Coronary artery (tissue), 2 donors: ENCODE measurements at places on chromosomes 7 and 10.
A peak's percentile ranks its signal among the peaks of the same experiment; 100 is the strongest.

- DNase-seq = no peak
These were observed 102.6 kb downstream of the PARP12 start for GRCh38 chr7:139960157-139960556.

DNA sequence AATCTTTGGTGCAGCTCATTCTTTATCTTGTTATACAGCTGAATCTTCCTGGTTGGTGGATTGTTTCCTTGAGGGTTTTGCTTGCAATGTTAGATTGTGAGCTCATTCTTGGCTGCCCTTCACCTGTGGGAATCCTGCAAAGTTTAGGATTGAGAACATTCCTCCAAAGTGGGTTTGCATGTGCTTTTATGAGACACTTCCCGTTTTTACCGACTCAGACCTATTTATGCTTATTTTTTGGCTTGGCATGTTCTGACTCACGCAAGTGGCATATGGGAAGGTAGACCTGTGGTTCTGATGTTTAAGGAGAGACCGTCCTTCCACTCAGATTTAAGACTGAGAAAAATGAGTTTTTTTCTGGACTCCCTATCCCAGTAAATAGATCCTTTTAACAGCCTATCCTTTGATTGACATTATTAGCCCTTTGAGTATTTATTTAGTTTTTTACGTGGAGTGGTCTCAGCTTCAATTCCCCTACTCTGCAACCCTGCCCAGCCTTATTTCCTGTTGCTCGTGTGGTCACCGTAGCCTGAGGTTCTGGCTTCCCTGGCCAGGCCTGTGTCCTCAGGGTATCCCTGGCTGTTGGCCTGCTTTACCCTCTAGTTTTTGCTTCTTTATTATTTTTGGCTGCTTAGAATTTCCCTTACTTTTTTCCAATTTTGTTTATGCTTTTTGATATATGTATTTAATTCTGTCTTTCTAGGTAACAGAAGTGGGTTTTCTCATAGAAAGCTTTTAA lies 13.4 kb upstream of the PRF1 start:
- no peak for DNase-seq

GRCh38 chr10:99681553-99681952 lies 22.2 kb downstream of the ENTPD7 start:
- no peak for DNase-seq

- no peak for DNase-seq
These were observed 186.8 kb downstream of the CELF2 start for GRCh38 chr10:11204351-11204942.

- no peak for DNase-seq
These were observed 53.4 kb downstream of the ALOX5 start for GRCh38 chr10:45427262-45427969.

DNA sequence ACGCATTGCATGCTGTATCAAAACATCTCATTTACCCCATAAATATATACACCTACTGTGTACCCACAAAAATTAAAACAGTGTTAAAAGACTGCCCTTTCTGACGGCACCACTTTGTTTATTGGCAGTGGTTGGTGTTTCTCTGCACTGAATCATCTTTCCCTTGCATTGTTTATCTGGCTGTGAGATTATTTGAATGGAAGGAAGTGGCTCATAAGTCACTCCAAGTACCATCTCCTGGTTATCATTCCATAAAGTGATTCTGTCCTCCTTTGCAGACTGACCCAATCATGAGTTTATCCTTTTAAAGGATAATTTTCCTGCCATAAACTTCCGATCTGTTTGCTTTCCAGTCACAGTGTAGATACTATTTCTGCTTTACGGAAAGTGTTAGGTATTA lies 183.8 kb downstream of the CAMK1D start:
- DNase-seq = no peak

GRCh38 chr10:91200314-91201212 lies 19.9 kb upstream of the PCGF5 start:
- no peak for DNase-seq

- DNase-seq = peak; percentile 100
These were observed 507 bp upstream of the INPP5A start for GRCh38 chr10:132536877-132537683.

DNA sequence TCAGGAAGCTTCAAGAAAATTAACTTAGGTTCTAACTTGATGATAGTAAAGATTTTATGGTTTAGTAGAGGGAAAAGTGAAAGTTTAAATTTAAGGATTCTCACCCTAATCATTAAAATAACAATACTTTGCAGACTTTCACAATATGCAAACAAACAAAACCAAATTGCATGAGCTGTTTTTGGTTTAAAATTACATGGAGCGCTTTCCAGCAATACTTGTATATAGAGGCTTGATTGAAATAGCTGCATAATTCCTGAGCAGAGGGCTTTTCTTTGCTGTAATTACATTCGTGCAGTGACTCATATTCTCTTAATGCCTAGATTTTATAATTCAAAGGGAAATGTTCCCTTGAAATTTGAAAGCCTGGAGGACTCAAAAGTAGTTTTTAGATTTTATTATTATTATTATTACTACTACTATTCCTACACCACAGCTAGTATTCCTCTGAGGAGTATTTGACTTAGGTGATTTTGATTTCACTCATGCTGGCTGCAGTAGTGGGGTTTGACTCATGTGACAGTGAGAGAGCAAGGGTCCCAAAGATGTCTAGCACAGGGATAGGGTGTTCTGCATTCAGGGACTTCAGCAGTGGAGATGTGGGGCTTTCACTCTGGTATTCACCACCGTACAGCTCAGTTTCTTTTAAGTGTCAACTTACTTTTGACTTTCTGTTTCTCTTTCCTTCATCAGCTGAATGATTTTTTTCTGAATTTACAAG lies 138.1 kb downstream of the ADAM22 start:
- DNase-seq = no peak

DNA sequence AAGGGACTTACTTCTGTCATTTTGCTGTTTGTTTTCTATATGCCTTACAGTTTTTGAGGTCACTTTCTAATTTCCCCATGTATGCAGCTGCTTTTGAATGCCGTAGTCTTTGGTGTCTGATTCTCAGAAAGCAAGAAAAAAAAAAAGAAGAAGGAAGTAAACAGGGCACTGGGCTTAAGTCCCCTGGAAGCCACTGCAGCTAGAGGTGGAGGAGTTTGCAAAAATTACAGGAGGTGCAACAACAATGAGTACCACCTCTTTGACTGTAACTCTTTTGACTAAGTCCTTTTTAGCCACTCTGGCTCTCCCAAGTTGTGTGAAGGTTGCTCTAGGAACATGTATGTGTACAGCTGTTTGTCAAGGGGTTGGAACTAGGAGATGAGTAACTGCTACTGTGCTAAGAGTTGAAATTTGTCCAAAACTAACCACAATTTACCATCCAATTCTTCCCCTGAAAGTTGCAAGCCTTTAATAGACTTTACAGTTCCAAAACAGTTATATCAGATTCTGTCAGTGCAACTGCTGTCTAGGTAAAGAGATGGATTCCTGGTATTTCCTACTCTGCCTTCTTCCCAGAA lies 588.0 kb upstream of the LRRN3 start:
- no peak for DNase-seq

- DNase-seq = no peak
These were observed 48.6 kb downstream of the FBXW4 start for GRCh38 chr10:101646364-101646763.

GRCh38 chr7:99365318-99366141 lies 9.0 kb upstream of the ARPC1B start:
- no peak for DNase-seq

- DNase-seq = no peak
These were observed 58.2 kb upstream of the NUPR2 start for GRCh38 chr7:56174346-56174874.

DNA sequence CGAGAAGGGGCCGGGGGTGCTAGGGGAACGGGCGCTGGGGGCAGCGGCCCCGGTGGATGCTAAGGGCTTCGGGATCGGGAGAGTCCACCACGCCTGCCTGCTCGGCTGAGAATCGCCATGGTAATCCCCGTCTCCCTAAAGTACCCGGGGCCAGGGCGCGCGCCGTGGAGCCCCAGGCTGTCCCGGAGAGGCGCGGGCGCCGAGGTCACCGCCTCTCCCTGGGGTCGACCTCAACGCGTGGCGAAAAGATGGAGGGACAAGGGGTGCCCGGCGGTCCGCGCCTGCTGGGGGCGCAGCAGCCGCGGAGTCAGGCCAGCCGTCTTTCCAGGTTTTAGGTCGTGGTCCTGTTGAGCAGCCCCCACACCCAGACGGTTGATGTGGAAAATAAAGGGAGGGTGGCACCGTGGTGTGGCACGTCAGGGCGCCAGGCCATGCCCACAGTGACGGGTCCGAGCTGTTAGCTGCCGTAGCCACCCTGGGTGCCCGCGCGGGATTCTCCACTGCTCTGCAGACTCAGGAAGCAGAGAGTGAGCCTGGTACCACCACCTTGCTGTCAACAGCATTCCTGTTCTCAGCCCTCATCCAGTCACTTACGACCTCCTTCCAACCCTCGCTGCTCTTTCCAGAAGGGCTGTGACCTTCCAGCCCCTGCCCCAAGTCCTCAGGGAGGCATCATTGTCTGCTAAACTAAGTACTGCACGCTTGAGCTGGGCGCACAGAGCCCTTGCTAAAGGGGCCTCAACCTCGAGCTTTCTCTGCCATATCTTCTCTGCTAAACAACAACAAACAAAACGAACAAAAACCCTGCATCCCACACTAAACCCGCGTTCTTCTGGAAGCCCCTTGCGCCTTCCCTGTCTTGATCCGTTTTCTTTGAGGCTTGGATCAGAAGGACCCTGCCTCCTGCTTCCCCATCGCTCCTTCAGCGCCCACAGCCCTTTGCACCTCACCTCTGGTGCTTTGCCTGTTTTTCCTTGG lies 666 bp downstream of the SMKR1 start:
- no peak for DNase-seq

- no peak for DNase-seq
These were observed 296.9 kb downstream of the ETV1 start for GRCh38 chr7:13692548-13692947.

- no peak for DNase-seq
These were observed 36.7 kb downstream of the LUC7L2 start for GRCh38 chr7:139396323-139396951.

DNA sequence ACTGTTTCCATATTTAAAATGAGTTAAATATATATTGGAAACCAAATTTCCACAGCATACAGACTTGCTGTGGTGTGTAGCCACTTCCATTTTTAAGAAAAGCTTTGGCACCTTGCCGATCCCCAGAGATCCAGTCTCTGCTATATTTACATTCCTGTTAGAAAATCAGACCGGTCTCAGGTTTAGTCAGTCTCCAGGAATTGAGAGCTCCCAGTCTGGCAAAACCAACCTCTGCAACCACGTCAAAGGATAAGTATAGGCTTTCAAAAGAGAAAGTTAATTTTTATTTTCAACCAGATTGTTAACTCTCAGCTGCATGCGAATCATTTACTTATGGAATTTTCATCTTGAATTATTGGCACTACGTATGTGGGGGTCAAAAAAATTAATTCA lies 28.2 kb downstream of the PUS7 start:
- DNase-seq = no peak

- DNase-seq = no peak
These were observed 303.2 kb downstream of the EXOC4 start for GRCh38 chr7:133556048-133556447.

DNA sequence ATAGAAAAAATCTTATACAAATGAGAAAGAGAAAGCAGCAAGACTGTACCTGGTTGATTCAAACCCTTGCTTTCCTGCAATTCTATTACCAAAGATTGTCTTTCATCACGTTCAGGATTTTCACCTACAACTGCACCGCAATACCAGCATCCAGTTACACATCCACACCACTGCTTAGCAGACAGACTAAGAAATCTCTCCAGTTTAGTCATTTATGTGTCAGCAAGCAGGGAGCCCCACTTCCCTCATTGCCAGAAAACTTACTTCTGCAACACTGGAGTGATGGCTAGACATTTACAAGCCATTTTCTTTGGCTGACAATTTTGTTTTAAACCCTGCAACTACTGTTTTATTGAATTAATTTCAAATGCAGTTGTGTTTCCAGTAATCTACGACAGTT lies 359.6 kb upstream of the MEOX2 start:
- no peak for DNase-seq
